CD4-positive, alpha-beta T cell treated with Interleukin-15 for 4 hours (primary cell): ENCODE measurements at places on chromosomes 2 and 18.

GRCh38 chr2:175169191-175169590 is 1.2 kb upstream of the ATF2 start:
- DNase-seq = no peak

GRCh38 chr2:223626716-223627115 is 24.6 kb upstream of the SCG2 start:
- DNase-seq = no peak

- no peak for DNase-seq
Measured at GRCh38 chr18:8496186-8496585, 113.1 kb upstream of the RAB12 start.

DNA sequence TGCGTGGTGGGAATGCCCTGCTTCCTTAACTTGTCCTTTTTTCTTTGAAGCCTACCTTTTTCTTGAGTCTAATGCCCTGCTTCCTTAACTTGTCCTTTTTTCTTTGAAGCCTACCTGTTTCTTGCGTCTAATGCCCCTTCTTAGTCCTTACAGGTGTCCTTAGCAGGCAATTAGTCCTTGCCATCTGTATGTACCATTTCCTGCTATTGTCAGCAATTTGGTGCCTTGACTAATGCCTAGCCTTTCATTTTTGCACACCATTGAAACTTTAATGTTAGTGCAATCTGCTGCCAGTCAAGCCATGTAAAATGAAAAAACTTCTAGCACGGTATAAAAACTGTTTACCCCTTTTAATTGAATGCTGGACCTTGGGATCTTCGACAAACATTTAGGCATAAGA is 4.3 kb downstream of the KDM3A start:
- DNase-seq = no peak

DNA sequence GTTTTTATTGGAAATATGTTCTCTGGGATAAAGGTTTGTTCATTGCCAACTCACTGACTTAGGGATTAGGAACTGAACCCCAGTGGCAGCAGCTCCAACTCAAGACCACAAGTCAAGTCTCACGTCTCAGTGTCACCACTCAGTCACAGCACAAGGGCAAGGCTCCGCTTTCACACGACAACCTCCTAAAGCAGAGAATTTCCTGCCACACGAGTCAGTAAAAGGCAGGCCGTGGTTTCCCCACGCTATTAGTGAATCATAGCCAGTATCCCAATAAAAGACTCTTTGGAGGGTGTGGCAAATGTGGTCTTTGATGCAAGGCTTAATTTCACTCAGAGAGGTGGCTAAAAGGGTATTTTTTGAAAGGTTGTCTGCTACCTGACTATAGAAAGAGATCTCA is 57.6 kb downstream of the PIEZO2 start:
- DNase-seq = no peak
